ENCODE measurements at places on chromosomes 6 and 20.

GRCh38 chr6:7893342-7893741 lies 17.2 kb downstream of the TXNDC5 start:
- no peak for DNase-seq

GRCh38 chr6:85580878-85581267 lies 12.8 kb downstream of the SNX14 start:
- DNase-seq, result no peak

DNA sequence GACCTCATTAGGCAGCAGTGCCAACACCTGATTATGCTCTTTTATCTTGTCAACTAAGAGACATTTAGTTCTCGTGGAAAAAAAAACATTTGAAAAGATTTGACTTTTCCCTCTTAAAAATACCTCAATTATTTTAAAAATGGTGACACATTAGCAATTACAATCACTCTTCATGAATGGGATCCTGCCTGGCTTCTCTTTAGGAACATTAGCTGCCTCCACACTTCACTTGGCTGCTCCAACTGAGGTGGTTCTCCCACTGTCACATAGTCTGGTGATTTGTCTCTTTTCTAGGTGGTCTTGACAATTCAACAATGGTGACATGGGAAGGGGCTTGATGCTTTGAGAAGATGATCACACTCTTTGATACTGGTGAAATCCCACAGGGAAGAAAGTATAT lies 26.2 kb upstream of the SLC35F1 start:
- no peak for DNase-seq

- no peak for DNase-seq
Observed at GRCh38 chr6:18501663-18502013, 114.5 kb downstream of the RNF144B start.

- no peak for DNase-seq
Observed at GRCh38 chr6:811831-812230, 118.9 kb upstream of the EXOC2 start.

GRCh38 chr6:129637340-129638054 lies 72.5 kb downstream of the ARHGAP18 start:
- no peak for DNase-seq

DNA sequence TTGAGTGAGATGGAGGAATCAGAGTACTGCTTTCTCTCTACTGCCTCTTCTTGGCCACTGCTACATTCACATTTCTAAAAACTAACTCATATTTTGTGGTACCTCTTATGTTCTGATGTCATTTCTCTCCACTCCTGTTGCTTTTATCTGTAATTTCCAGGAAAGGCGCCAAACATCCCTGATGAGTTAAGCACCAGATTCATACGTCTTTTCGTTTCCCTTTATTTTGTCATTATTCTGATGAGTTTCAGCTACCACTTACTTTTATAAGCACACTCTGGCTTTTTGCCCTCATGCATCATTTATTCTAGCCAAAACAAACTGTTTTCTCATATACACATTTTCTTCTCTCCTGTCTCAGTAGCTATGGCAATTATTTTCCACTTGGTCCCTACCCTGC lies 680.0 kb downstream of the RNF144B start:
- no peak for DNase-seq

GRCh38 chr20:36074983-36075382 lies 79.6 kb upstream of the EPB41L1 start:
- DNase-seq, result no peak
